Activated CD4-positive, alpha-beta T cell treated with anti-CD3 and anti-CD28 coated beads for 1 hour (primary cell): ENCODE measurements at places on chromosomes 2 and 18.

DNA sequence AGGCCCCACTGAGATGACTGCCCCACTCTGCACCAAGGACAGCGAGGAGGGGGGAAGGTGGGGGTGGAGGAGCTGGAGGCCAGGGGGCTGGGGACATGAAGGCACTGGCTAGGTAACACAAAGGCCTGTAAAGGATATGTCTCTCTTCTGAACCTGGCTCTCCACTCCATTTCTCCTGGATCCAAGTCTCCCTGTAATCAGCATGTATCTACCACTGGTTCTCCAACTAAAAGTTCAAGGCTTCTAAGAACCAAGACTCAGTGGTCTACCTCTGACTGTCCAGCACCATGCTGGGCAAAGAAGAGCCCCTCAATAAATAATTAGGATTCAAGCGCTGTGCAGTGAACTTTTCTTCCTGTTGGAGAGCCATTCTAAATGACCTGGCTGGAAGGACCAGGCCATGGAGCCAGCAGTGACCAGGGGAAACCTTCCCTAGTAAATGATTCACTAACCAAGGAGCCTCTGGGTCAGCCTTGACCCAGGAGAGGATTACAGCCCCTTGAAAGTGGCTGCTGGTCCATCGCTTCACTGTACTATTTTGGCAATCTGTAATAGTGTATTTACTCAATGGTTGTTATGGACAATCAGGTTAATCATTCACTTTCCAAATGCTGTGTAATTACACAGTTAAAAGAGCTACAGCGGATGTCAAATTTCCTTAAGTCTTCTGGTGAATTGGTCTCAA lies 73.2 kb downstream of the BCL11A start:
- DNase-seq, result no peak

DNA sequence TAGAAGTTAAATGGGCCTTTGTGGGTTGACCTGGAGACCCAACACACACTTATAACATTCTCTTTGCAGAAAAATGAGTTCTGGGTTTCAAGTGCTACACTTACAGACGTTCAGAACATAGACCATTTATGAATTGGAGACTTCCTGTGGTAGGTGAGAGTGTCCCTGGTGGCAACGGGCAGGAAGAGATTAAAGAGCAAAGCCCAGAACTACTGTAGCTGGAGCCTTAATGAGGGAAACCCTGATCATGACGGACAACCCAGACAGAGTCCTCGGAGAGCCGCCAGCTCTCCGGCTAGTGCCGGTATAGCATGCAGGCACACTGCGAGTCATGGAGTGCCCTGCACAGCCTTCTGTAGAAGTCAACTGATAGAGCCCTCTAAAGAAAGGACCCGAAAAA lies 44.5 kb upstream of the RMDN2 start:
- no peak for DNase-seq

GRCh38 chr18:76980663-76981395 lies 151.8 kb downstream of the MBP start:
- DNase-seq, result no peak

- DNase-seq, result no peak
Measured at GRCh38 chr2:232211743-232212686, 166.5 kb upstream of the ALPP start.
